ENCODE measurements at places on chromosomes 13 and 19.

GRCh38 chr13:50422181-50423148, 407.2 kb downstream of the KCNRG start:
- DNase-seq, result no peak

GRCh38 chr19:34220472-34221063, 33.8 kb upstream of the GARRE1 start:
- DNase-seq, result peak; percentile 17

DNA sequence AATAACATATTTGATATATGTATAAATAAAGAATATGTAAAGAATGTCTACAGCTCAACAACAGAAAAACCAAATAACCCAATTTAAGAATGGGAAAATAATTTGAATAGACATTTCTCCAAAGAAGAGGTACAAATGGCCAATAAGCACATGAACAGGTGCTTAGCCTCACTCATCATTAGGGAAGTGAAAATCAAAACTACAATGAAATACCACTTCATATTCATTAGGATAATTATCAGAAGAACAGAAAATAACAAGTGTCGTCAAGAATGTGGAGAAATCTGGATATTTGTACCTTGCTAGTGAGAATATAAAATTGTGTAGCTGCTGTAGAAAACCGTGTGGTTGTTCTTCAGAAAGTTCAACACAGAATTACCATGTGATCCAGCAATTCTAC, 8.4 kb upstream of the SUPT20H start:
- DNase-seq, result no peak

DNA sequence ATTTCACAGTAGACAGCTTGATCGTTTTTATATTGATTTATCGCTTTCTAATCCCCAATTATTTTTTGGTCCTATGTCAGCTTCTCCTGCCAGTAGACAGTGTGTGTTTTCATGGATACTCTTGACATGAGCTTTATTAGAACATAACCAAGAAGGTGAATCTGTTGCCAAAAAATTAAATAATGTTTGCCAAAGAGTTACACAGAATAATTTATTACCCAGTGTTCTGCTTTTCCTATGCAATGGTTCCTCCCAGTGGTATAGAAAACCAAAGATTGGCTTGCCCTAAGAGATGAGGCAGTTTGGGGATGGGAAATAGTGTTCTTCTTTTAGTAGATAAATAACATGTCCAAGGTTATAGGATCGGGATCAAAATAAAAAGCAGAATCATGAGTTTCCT, 8.5 kb upstream of the FRY start:
- no peak for DNase-seq

GRCh38 chr19:31340042-31341025, 8.9 kb downstream of the TSHZ3 start:
- DNase-seq, result no peak

GRCh38 chr19:34256835-34257558, 2.6 kb downstream of the GARRE1 start:
- DNase-seq, result no peak

Measured in activated CD8-positive, alpha-beta memory T cell treated with anti-CD3 and anti-CD28 coated beads for 4 hours (primary cell).